Endodermal cell (in vitro differentiated cells): ENCODE measurements at places on chromosomes 5 and 9.
A peak's percentile ranks its signal among the peaks of the same experiment; 100 is the strongest.

GRCh38 chr5:160271396-160271795, 41.0 kb downstream of the CCNJL start:
- DNase-seq, result peak; percentile 69

DNA sequence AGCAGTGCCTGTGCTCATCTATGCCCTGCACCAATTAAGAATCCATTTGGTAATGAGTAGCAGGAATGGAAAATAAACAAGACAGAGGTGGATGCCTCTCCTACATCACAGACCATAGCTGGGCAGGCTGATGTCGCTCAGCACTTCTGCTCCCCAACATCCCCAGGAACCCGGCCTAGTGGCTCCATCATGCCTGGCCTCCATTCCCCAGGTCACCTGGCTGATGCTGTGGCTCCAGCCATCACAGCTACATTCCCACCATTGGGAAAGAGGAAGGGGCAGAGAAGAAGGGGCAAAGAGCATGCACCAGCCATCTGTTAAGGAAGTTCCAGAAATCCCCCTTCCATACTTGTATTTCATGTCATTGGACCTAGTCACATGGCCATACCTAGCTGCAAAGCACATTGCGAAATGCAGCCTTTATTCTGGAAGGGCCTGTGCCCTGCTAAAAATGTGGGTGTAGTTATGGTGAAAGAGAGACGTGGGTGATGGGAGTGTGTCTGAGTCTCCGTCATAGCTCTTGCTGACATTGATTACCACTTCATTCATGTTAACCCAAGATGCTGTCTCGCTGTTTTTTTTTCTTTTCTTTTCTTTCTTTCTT, 86.1 kb upstream of the ADAMTS2 start:
- no peak for DNase-seq

DNA sequence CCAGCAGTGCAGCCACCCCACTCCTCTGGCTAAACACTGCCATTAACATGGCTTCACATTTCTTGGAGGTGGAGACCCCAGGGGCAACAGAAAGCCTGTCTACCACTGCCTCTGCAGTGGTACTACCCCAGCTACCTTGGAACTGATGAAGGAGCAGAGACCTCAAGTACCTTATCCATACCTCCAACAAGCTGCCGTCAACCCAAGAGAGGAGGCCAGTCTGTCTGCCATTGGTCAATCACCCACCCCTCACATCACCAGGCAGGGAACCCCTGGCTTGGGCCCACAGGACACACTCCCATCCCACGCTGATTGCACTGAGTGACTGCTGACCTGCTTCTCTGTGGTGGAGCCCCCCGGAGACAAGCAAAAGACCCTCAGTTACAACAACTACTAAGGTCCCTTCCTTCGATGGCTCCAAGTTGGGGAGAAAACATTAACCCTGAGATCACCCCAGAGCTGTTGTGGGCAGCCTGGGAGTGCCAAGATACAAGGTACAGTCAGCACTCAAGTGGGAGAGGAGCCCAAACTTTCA, 5.6 kb downstream of the IFNA14 start:
- no peak for DNase-seq

GRCh38 chr9:74499770-74500583, 2.8 kb downstream of the RORB start:
- DNase-seq, result peak; percentile 76

GRCh38 chr5:106601620-106602019, 1069.1 kb downstream of the EFNA5 start:
- no peak for DNase-seq

GRCh38 chr9:111799506-111799905, 4.8 kb upstream of the SHOC1 start:
- DNase-seq, result no peak

GRCh38 chr9:115373000-115373709, 255.2 kb upstream of the TNC start:
- no peak for DNase-seq

DNA sequence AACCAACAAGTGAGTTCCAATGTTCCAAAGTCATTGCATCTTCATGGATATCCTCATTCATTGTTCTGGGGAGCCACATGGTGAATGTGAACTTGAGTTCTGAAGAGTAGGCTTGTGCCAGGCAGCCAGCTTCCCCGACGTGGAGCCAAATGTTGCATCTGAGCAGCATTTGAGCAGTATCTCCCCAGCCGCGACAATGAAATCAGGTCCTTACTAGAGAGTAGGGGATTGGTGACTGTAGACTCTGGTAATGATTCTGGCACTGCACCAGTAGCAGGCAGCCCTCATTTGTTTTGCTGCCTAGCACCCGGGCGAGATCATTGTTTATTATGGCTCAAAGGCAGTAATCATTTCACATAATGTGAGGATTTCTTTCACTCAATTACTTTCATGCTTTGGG, 451.4 kb upstream of the C9orf72 start:
- DNase-seq, result no peak

DNA sequence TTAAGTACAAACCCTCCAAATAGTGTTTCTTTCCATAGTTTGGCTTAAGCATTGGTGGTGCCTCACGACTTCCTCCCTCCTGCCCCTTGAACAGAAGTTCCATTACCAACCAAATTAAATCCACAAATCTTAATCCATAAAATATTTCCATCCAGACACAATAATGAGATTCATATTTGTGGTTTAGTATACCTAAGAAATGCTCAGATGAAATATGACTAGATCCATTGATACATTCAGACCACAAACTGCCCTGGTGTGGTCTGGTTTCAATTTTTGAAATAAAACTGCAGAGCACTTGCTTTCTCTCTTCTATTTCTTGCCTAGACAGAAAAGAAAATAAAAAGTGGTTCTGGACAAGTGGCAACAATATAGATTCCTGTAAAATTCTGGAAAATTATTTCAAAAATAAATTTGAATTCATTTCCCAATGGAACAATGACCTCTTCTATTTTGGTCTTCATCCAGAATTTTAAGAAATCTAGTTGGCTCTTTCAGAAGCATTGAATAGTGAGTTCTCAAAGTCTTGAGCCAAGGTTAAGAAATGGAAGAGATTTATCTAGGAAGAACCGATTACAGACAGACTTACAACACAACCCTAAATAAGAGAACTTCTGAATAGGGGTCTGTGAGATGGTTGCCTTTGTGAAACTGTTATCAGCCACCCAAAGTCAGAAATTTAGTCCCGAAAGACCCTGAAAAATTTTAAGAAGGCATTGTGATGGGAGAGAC, 14.0 kb downstream of the TNC start:
- no peak for DNase-seq

GRCh38 chr5:104817127-104817526, 1254.5 kb upstream of the NUDT12 start:
- no peak for DNase-seq

DNA sequence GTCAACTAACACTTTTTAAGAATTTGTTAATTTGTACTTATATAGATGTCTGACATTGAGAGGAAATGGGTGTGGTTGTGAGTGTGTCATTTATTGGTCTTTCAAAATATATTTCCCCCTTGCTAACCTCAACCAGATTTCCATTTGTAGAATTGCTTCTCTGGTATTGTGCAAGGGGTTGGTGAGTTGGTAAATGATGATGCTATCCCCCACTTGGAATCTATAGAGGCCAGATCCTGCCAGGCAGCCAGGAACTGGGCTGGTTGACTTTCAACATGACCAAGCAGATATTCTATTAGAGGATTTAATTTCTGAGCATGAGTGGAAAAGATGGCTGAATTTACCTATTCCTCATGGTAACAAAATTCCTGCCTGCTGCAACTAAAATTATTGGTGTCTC, 306.6 kb upstream of the KIF2A start:
- DNase-seq, result no peak

GRCh38 chr9:123761905-123762605, 167.9 kb downstream of the DENND1A start:
- DNase-seq, result peak; percentile 44

- DNase-seq, result no peak
These were observed 28.2 kb downstream of the MRPL36 start for GRCh38 chr5:1771149-1772065.

GRCh38 chr5:9495121-9495520, 50.8 kb downstream of the SEMA5A start:
- no peak for DNase-seq

DNA sequence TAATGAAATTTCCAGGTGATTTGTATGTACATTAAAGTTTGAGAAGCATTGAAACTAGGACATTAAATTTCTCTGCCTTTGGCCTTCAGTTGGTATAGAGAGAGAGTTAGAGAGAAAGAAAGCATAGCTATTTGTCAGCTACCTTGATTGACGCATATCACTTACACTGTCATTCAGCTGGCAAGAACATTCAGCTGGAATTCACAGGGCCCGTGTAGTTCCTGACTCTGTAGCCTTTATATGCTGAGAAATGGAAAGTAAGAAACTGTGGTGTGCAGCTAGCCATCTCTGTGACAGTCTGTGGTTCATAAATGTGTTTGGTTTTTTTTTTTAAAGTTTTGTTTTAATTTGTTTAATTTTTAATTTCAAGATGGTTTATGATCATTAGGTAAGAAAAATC, 58.9 kb downstream of the DMXL1 start:
- DNase-seq, result no peak

DNA sequence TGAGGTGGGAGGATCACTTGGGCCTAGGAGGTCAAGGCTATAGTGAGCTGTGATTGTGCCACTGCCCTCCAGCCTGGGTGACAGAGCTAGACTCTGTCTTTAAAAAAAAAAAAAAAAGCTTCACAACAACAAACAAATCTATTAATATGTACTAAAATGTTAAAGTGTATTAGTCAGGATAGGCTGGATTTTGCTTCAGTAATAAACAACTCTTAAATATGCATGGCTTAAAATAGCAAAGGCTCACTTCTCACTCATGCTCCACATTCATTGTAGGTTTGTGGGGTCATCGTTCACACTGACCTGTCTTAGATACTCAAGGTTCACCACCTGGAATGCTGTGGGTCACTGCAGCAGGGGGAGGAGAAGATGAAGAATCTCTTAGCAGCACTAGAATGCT, 33.8 kb upstream of the COL15A1 start:
- DNase-seq, result no peak

GRCh38 chr9:121399883-121400607, 30.0 kb upstream of the STOM start:
- no peak for DNase-seq

DNA sequence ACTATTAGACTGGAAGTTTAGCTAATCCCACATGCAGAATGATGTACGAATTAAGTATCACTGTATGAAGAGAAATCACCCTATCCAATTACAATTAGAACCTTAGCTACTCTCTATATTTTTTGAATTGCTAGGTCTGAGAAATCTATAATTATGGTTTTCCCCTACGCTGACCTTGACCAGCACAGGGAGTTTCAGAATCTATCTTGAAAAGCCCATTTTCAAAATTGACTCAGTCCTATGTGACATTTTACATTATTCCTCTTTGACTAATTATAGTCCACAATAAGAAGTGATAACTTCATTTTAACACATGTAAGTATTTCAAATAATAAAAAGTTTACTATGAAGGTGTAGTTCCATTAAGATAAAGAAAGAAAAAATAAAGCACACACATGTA, 21.5 kb downstream of the NUDT12 start:
- DNase-seq, result no peak

DNA sequence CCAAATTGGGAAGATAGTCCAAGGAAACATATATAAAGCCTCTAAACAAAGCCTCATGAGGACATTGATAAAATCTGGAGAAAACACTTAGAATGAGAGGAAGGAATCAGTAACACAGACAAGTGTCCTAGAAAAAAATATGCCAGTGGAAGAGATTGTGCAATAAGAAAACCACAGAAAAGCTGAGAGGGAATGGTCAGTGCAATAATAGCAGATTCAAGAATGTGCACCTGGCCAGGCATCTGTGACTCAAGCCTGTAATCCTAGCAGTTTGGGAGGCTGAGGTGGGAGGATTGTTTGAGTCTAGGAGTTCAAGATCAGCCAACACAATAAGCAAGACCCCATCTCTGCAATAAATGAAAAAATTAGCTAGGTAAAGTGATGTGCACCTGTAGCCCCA, 691.2 kb upstream of the CDH6 start:
- DNase-seq, result no peak

- DNase-seq, result no peak
These were observed 225.2 kb downstream of the WDR70 start for GRCh38 chr5:37604290-37604689.

- DNase-seq, result peak; percentile 82
These were observed 44.1 kb upstream of the STXBP1 start for GRCh38 chr9:127567730-127568617.

GRCh38 chr9:4464911-4465513, 25.3 kb upstream of the SLC1A1 start:
- no peak for DNase-seq

DNA sequence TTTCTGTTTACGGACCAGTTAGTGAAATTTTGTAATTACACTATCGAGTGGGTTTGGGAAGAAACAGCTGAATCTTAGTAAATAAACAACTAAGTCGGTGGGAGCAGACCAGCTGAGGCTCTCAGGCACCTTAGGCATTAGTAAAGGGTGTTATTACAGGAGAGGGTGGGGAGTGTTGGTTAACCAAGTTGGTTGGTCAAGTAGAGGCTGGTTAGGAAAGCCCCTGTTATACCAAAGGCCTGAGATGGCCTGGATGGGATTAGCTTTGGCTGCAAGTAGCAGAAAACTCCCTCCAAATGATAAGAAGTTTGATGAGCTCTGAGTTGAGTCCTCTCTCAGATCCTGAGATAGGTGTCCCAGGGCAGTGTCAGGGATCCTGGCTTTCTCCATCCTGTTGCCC, 81.3 kb downstream of the PPARGC1B start:
- no peak for DNase-seq

DNA sequence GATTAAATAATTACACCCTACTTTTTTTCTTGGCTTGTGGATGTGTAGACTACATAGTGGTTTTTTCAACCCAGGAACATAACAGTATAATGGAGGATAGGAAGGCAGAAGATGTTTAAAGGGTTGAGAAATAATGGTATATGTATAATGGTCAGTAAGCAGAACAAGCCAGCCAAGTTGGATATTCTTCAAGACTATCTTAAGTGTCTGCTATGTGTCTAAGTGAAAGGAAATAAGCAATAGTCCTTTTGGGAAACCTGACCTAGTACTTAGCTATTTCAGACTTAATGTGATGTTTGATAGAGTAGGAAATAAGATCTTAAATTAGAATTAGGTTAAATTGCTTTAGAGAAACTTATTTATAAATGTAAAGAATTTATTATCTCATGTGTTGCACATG, 85.7 kb downstream of the PTPDC1 start:
- DNase-seq, result no peak

GRCh38 chr5:174575043-174575442, 149.3 kb upstream of the MSX2 start:
- DNase-seq, result no peak

- DNase-seq, result no peak
These were observed 38.7 kb downstream of the TSTD2 start for GRCh38 chr9:97594381-97594921.

DNA sequence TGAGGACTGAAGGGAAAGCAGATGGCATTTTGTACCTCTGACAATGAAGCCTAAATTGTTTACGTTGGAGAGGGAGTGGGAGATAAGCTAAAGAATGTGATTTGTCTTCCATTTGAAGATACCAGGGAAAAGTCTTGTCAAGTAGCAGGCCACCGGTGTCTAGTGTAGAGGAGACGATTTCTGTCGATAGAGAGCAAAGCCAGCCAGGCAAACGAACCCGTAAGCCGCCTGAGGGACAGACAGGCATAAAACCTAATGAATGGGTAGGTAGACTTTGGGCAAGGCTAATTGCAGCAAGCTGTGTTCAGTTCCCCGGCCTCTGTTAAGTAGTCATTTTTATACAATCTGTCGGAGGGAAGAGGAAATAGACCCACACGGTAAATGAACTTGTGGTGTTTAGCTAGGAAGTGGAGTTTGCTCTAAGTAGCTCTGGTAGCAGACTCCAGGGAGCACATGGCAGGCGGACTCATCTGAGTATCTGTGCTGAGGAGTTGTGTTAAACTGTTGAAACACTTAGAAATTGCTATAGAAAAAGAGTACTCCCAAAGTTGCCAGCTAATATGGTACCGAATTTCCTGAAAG, 28.8 kb downstream of the SMARCA2 start:
- DNase-seq, result no peak
